ENCODE measurements at places on chromosomes 2 and 18.

- no peak for DNase-seq
Observed at GRCh38 chr2:165499131-165499530, 29.6 kb downstream of the CSRNP3 start.

- no peak for DNase-seq
Observed at GRCh38 chr2:130831356-130831755, 5.4 kb upstream of the ARHGEF4 start.

DNA sequence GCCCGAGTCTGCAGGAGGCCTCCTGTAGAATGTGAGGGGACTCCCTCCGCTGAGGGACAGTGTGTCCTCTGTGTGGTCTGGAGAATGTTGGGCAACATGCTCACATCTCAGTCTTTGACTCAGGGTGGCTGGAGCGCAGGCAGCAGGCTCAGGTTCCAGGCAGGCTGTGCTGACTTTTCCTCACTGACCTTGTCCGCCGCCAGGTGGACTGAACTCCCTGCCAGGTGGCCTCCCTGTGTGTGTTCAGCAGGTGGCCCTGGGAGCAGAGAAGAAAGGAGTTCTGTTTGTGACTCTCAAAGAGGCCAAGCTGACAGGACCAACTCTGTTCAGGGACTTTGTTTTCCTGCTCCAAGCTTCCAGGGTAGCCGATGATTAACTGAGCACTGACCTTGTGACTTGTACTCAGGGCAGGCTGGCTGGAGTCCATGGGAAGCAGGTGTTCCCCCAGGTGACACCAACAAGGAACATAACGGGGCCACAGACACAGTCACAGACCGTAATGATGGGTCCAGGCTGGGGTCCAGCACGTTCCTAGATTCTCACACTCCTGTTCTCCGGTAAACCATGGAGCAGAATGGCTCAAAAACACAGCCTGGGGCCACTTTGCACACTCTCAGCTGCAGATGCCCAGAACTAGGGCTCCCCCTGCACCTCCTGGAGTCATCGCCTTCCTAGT lies 439.8 kb downstream of the RNF144A start:
- no peak for DNase-seq

DNA sequence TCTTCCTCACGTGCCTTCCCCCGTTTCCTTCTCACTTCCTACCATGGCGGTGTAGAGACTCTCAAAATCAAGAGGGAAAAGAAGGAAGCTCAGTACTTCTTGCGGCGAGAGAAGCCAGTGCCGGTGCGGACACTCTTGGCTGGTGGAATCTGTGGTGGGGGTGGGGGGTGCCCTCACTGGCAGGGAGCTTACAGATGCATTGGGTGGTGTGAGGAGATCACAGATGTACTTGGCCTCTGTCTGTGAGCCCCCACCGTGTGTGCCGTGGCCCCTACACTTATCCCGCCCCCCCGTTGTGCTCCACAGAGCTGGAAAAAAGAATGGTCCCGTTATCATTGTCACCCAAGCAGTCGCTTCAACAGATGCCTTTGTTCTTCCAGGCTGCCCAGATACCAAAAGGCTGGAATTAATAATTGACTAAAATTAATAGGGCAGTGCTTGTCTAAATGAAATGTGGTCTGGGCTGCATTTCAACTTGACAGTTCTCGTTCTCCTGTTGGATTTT lies 79.8 kb downstream of the VAPA start:
- no peak for DNase-seq

DNA sequence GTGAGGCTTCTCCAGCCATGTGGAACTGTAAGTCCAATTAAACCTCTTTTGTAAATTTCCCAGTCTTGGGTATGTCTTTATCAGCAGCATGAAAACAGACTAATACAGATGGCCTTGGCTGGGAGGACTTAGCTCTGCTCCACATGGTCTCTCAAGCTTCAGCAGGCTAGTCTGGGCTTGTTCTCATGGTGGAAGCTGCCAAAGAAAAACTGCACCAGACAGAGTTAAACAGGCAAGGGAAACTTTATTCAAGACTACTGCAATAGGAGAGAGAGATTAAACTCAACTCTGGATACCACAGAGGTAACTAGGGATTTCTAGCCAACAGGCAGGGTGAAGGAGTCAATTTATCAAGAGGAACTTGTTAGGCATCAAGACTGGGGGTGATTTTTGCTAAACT lies 142.1 kb downstream of the CABLES1 start:
- DNase-seq, result no peak

DNA sequence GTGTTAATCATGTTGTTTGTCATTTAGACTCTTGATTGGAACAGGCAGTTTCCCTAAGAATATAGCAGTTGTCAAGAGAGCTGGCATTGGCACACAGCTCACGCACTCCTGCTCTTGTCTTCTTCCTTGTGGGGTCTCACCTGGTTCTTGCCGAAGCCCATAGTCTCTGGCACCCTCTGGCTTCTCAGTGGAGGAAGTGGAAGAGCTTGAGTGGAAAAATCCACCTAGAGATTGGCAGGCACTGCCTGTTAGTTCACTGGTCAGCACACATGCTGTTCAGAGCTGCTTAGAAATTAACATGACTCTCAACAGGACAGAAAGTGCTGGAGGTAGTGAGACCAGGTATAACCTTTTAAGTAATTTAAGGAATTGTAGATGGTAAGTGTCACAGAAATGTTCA lies 28.3 kb downstream of the SCTR start:
- DNase-seq, result no peak

- DNase-seq, result no peak
Observed at GRCh38 chr2:204037286-204037685, 100.7 kb downstream of the ICOS start.

DNA sequence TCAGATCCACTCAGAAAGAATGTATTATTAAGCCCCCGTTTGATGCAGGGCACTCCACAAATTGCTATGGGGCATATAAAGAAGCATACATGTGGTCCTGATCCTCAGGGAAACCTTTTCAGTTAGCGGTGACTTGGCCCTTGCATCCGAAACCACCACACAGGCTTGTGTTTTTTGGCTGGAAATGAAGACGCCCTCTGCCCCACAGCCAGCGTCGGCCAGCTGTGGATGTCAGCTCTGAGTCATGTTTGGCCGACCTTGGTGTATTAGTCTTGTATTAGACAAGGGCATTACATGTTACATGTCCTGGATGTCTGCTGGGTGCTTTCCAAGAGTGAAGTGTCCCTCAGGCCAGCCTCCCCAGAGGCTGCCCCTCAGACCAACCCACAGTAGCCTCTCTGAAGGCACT lies 107.6 kb upstream of the MAP3K20 start:
- DNase-seq, result peak; percentile 59

- DNase-seq, result no peak
Observed at GRCh38 chr2:120225549-120226065, 2.4 kb upstream of the TMEM185B start.

DNA sequence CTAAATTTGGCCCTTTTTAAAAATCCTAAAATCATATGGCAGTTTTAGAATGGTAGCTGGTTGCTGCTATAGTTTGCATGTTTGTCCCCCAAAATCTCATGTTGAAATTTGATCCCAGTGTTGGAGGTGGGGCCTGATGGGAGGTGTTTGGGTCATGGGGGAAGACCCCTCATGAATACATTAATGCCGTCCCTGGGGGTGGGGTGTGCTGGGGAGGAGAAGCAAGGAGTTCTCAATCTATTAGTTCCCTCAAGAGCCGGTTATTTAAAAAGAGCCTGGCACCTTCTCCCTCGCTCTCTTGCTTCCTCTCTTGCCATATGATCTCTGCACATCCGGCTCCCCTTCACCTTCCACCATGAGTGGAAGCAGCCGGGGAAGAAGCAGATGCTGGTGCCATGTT lies 20.8 kb downstream of the GPATCH11 start:
- no peak for DNase-seq

GRCh38 chr18:70261141-70261788 lies 27.6 kb upstream of the SOCS6 start:
- no peak for DNase-seq

DNA sequence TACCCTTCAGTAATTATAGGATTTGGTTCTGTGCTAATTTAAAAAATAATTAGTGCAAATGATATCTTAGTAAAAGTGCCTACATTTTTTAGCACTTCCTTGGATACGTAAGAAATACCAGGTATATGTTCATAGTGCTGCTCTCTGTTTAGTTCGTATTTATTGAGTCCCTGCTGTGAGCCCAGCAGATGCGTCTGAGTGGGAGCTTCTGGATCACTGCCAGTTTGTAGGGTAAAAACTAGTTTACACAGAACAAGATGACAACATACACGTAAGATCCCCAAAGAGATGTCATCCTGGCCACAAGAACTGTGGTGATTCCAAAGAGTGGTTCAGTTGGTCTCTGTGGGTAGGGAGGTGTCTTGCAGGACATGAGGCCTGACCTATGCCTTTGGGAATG lies 103.2 kb downstream of the CTIF start:
- no peak for DNase-seq

DNA sequence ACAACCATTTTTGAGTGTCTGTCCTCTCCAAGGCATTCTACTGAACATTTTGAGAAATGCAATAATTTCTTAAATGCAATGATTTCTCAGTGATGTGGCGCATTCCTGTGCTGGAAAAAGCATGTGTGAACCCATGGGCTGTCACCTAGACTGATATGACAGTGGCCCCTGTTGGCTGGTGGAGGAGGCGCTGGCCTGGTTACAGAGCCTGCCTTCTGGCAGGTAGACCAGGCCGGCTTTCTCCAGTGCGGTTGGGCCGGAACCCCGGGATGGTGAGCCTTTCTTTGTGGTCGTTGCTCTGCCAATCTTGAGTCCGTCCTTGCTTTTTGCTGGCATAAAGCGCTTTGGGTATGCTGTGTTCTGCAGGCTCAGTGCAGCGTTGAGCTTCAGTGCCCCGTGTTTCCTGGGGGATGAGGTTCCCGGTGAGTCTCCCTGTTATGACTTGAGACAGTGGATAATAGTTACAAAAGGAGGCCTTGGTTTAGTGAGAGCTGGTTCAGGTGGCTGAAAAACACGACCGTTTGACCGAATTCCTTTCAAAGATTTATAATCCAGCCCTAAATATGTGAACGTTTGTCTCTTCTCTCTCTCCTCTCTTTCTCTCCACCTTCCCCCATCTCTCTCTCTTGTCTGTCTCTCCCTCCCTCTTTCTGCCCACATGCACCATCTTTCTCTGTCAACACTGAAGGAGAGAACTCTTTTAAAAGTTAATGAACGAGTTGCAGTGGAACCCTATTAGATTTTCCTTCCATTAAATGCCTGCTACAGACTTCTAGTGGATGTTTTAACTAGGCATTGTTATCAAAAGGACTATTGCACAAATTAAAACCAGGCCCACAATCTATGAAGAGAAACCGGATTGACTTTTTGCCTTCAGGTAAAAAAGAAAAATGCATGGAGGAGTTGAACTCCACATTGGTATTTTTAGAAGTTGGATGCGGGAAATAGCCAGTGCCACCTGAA lies 34.0 kb downstream of the TSHZ1 start:
- DNase-seq, result no peak

- no peak for DNase-seq
Observed at GRCh38 chr2:43375746-43376522, 149.5 kb upstream of the ZFP36L2 start.

- DNase-seq, result no peak
Observed at GRCh38 chr2:65522922-65523321, 90.5 kb upstream of the SPRED2 start.

DNA sequence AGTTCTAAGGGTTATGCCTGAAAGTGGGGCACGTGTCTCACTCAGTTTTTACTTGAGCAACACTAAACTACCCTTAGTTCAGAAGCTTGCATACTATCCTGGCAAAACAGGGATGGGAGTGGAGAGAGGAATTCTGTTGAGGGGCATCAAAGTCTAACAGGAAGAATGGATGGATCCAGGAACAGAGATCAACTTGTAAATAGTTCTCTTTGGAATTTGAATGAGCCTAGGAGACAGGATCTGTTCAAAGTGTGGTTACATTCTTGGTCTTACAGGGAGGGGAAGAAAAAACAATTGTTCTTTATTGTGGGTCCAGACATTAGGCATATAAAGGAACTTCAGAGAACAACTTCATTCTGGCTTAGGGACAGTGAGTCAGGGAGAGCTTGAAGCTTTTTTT lies 560.2 kb downstream of the CNTNAP5 start:
- no peak for DNase-seq

GRCh38 chr2:119249855-119250717 lies 26.5 kb downstream of the STEAP3 start:
- no peak for DNase-seq

DNA sequence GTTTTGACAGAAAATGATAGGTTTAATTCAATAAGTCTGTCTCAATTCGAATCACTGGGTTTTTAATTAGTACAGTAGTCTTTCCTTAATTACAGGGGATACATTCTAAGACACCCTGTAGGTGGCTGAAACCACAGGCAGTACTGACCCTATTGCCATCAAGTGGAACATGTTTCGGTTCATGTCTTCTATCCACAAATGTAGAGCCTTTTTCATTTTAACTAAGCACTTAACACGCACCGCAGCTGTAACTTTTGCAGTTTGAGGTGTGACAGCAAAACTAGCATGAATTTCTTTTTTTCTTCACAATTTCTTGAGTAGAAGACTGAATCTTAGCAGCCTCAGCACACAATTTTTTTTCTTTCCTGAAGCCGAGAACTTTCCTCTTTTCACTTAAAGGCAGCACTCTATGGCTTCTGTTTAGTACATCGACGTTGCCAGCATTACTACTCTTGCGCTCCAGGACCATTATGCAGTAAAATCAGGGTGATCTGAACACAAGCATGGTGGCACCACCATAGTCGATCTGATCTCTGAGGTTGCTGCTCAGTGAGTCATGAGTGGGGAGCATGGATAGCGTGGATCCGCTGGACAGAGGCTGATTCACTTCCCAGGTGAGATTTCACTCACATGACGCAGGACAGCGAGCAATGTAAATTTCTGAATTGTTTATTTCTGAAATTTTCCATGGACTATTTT lies 805.1 kb downstream of the RNF144A start:
- DNase-seq, result no peak

DNA sequence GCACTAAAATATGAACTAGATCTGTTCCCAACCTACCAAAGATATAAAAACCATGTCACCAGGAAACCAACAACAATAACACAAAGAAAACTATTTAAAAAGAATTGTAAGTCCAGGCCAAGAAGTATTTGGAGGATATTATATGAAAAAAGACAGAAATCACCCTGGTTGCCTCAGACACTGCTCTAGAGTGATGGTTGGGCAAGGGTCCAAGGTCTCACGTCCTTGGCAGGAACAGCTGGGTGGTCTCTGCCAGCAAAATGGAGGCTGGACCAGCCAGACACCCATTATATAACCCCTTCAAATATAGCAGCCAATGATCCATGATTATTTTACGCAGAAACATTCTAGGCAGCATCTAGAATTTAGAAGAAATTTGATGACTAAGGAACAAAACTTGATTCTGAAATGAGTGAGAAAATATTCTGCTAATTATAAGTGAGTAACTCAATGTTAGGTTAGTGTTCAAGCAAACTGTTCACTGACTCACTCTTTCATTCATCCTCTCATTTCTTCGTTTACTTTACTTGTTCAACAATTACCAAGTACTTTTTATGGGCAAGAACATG lies 35.4 kb downstream of the MRPL35 start:
- DNase-seq, result no peak

DNA sequence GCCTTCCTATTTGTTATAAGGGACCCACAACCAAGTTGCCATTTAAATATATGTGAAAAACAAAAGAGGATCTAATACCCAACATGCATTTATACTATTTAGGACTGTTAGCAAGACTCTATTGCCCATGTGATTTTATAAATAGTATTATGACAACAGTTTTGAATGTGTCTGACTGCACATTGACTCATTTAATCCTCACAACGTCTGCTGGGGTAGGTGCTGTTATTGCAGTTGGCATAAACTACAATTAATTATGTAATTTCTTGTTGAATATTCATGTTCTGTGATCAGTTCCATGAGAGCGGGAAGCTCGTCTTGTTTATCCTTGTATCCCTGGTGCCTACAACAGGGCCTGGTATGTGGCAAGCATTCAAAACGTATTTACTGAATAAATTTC lies 53.7 kb downstream of the SH2D6 start:
- no peak for DNase-seq
